ENCODE measurements at places on chromosomes 11 and 22. TPM values are rescaled to one million over a fixed set of nuclear protein-coding genes. Genes with fewer than 3 reads are reported as not detected.

C22orf42 gene
- total RNA-seq = not detected

GP1BB gene
- total RNA-seq = 0.78 TPM

OR51D1 gene
- not detected for total RNA-seq

GGT1 gene
- 8.2 TPM for total RNA-seq

TIGD3 gene
- 0.41 TPM for total RNA-seq

SMTNL1 gene
- total RNA-seq = not detected

DNAJB7 gene
- not detected for total RNA-seq

RFPL1 gene
- total RNA-seq = not detected

Measured in glomerular endothelial cell (primary cell).